ENCODE measurements at places on chromosomes 2 and 18. TPM values are rescaled to one million over a fixed set of nuclear protein-coding genes. Genes with fewer than 3 reads are reported as not detected.

The POTEI gene
- total RNA-seq = not detected

The PHOSPHO2 gene
- total RNA-seq = 6.9 TPM

The MERTK gene
- 18.4 TPM for total RNA-seq

The SKA1 gene
- 37.3 TPM for total RNA-seq

The SLC19A3 gene
- total RNA-seq = 4.2 TPM

GRCh38 chr2:98502556-98503335 is 58.1 kb downstream of the INPP4A start:
- no peak for DNase-seq

- DNase-seq = no peak
Observed at GRCh38 chr2:175461839-175462238, 280.3 kb upstream of the ATP5MC3 start.

GRCh38 chr2:239727182-239727775 is 297.9 kb downstream of the NDUFA10 start:
- DNase-seq = no peak

DNA sequence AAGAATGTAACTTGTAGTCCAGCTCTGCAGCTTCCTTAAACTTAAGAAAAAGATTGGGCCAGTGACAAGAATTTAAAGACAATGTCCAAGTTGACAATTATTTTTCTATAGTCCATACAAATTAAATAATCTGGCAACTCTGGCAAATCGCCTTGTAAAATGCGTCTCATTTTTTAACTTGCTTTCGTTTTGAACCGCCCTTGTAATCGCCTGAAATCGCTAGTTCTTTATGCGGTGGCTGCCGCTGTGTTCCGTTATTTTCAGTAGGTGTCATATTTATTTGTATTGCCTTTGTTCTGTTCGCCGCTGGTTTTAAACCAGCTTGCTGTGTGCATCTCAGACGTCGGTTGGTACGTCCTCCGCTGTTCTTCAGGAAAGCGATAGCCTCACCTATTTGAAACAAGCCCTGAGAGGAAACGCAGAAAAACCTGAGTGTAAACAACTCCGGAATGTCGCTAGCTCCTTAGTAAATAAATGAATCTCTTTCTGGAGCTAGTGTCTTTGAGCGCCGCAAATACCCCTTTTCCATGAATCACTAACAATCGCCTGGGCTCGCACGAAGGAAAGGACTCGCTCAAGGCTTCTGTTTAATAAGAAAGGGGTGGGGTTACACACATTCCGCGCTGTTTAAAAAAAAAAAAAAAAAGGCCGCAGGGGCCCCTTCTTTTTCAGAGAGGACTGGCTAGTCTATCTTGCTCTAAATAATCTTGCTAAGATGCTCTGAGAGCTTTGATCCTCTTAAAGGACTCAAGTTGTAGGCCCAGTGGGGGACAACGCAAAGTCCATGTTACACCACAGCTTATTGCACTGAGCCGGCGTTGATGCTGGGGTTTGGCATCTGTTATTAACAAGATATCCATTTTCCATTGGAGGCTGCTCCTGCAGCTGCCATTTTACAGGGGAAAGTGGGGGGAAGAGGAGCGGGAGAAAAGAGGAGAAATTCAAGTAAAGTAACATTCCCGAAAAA is 3.0 kb downstream of the HOXD8 start:
- DNase-seq = peak; percentile 83

DNA sequence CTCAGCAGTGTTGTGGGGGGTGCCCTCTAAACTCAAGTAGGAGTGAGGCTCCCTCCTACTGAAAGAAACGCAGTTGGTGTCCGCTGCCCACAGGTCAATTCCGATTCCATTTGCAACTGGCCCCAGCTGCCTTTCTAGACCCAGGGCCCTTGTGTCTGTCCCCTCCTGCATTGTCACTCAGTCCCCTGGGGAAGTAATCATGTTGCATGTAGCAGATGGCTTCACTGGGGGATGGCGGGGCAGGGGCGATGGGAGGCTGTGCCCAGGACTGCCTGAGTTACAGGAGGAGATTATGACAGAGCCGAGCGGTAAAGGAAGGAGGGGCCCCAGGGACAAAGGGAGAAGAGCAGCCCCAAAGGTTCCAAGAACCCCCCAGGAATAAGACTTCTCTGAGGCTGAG is 62.5 kb upstream of the SH3RF3 start:
- DNase-seq = no peak

All from A673 (cell line).